A549 treated with AZD2906 at 1 μM for 4 hours (cell line): ENCODE measurements at places on chromosomes 2 and 18. TPM values are rescaled to one million over a fixed set of nuclear protein-coding genes. Genes with fewer than 3 reads are reported as not detected.

The TXNDC2 gene
- total RNA-seq = 0.06 to 0.41 TPM (median 0.08 TPM) in 5 replicates

The MOGAT1 gene
- not detected in 5 replicates for total RNA-seq

The TBR1 gene
- 0.01 to 0.20 TPM (median 0.06 TPM) in 4 of 5 replicates, not detected in the other for total RNA-seq

The ABCA12 gene
- 0.15 to 0.43 TPM (median 0.23 TPM) in 5 replicates for total RNA-seq

The EN1 gene
- total RNA-seq = 0.63 to 0.99 TPM (median 0.92 TPM) in 5 replicates

The CHN1 gene
- total RNA-seq = 15.3 to 19.6 TPM (median 16.0 TPM) in 5 replicates
